ENCODE measurements at places on chromosomes 7 and 10.

DNA sequence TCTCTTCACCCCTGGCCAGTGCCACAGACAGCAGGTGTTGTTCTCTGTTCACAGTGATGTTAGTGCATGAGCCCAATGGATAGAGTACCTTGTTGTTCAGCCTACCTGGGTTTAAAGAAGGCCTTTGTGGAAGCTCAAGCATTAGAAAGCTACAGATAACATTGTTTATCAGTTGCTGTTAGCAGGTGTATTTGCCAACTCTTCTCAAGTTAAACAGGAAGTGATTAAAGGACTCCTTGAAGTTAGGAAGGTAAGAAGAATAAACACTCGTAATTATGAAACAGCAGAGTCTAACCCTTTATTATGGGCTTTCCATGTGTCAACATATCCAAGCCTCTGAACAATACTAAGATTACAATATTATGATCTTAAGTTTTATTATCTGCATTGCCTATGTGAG, 25.9 kb downstream of the RGR start:
- no peak for DNase-seq

- no peak for DNase-seq
Measured at GRCh38 chr7:134832367-134832766, 52.9 kb downstream of the CALD1 start.

DNA sequence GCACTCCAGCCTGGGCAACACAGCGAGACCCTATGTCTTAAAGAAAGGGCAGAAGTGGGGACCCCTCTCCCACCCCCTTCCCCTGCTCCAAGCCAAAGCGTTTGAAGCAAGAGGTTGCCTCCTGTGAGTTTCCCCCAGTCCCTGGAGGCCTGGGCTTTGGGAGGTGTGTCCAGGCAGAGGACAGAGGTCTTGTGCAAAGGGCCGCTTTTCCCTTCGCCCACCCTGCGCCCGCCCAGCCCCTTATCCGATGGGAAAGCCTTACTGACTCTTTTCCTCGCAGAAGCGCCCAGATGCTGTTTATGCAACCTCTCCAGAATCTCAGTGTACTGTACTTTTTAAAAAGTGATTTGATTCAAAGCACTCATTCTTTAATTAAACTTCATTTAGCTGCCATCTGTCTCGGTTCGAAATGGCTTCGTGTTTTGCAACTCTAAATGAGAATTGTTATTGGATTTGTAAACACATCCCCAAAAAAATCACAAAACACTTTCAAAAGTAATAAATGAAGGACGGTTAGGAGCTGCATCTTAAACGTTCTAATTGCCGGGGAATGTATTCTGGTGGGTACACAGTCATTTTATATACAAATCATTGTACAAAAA, 50.5 kb upstream of the GTF2I start:
- no peak for DNase-seq

GRCh38 chr10:124231168-124232155, 138.1 kb upstream of the CHST15 start:
- no peak for DNase-seq

- no peak for DNase-seq
Measured at GRCh38 chr10:122034149-122034756, 45.3 kb downstream of the TACC2 start.

DNA sequence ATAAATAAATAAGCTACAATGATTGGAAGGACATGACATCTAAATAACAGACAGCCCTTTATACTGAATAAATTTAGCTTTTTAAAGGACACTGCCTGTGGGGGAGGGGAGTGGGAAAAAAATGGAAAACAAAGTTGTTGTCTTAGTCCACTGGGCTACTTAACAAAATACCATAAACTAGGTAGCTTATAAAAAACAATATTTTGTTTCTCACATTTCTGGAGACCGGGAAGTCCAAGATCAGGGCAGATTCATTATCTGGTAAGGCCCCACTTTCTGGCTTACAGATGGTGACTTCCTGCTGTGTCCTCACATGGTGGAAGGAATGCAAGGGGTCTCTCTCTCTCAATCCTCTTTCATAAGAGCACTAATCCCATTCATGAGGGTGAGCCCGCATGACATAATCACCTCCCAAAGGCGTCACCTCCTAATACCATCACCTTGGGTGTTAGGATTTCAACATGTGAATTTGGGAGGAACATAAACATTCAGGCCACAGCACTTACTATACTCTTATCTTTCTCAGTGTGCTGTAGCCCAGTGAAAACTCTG, 43.0 kb downstream of the DNAJC12 start:
- no peak for DNase-seq

- no peak for DNase-seq
Measured at GRCh38 chr10:103382769-103383168, 13.5 kb downstream of the ATP5MK start.

- no peak for DNase-seq
Measured at GRCh38 chr10:80279146-80279545, 10.3 kb downstream of the MAT1A start.

GRCh38 chr10:133302230-133302629, 6.4 kb downstream of the TUBGCP2 start:
- no peak for DNase-seq

- DNase-seq, result no peak
Measured at GRCh38 chr7:21966271-21966670, 20.6 kb upstream of the CDCA7L start.

- no peak for DNase-seq
Measured at GRCh38 chr7:1818575-1819258, 148.6 kb downstream of the ELFN1 start.

GRCh38 chr7:44104860-44105771, 971 bp downstream of the AEBP1 start:
- no peak for DNase-seq

DNA sequence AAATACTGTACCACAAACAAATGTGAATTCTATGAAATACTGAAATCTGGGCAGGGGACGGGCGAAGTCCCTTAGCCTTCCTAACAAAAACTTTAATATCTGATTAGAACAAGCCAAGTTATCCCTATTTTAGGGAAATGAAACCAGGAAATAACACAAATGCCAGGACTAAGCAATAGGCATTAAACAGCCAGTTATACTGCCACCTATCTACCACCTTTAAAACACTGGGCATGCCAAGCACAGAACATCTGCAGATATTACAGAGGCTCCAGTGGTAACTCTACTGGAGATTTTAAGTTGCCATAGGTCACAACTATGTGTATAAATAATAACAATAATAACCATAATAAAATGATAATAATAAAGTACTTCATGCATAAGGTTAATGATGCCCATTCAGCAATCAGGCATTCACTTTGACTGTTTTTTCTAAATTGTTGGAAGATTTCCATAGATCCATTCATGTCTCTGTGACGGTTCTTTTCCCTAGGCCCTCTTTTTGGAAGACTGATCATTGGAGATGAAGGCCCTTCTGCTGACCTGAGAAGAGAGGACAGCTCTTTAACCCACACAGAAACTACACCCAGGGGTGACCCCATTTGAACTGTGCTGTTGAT, 195.7 kb downstream of the CACNA2D1 start:
- DNase-seq, result no peak

DNA sequence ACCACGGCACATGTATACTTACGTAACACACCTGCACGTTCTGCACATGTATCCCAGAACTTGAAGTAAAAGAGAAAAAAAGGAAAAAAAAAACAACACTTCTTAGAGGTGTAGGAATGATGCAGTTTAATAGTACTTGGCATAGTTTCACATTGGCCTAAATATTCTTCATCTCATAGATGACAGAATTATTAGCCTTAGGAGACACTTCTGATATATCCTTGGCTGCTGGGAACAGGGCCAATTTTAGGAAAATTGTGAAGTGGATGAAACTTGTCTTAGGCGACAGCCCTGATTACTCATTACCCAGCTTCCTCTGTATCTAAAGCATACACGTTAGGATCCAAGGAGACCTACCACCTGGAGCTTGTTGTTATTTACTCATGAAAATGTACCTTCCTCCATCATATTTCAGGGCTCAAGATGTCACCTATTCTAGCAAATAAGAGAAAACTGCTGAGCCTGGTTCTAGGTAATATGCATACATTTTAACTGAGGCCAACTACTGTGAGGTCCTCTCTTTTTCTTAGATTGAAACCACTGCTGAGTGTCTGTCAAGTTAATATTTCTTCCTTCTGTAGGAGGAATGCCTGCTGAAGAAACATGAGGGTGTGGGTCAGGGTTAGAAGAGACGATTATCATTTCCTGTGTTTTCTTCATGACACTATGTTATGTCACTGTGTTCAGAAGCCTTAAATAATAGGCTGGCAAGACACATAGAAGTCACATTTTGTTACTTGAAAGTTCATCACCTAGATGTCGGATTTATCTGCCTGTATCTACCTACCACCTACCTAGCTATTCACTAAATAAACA, 44.3 kb downstream of the CPED1 start:
- DNase-seq, result no peak

GRCh38 chr10:7157091-7157490, 253.7 kb downstream of the SFMBT2 start:
- no peak for DNase-seq

- no peak for DNase-seq
Measured at GRCh38 chr10:101867931-101868330, 24.3 kb upstream of the KCNIP2 start.

DNA sequence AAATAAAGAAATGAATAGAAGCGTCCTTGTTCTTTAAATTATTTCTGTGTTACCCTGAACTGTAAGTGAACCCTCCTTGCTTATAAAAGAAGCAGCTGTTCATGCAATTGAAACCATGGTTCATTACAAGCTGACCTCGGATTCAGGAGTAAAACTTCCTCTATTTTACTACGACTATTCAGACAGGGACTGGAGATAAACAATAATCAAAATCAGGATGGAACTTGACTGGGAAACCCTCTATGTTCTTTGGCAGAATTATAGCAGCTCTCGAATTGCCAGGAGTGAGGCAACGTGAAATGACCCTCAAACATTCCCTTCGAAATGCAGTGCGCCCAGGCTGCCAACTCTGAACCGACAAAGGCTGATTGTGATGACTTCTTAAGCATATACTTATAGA, 172.1 kb downstream of the CYP26A1 start:
- no peak for DNase-seq

DNA sequence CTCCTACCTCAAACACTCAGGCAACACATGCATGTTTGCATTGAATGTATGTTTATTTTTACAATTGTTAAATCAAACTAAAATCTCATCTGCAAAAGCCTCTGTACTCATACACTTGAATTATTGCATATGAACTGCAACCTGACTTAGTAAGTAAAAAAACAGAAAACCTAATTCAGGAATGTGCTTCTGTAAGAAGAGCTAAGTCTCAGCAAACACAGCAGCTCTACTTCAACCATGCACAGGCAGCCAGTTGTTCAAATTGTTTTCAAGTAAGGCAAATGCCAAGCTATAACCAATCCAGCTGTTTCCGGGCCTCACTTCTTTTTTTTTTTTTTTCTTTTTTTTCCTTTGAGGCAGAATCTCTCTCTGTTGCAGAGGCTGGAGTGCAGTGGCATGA, 93.5 kb upstream of the MALRD1 start:
- DNase-seq, result no peak

GRCh38 chr10:82980321-82980720, 1105.3 kb downstream of the NRG3 start:
- no peak for DNase-seq

DNA sequence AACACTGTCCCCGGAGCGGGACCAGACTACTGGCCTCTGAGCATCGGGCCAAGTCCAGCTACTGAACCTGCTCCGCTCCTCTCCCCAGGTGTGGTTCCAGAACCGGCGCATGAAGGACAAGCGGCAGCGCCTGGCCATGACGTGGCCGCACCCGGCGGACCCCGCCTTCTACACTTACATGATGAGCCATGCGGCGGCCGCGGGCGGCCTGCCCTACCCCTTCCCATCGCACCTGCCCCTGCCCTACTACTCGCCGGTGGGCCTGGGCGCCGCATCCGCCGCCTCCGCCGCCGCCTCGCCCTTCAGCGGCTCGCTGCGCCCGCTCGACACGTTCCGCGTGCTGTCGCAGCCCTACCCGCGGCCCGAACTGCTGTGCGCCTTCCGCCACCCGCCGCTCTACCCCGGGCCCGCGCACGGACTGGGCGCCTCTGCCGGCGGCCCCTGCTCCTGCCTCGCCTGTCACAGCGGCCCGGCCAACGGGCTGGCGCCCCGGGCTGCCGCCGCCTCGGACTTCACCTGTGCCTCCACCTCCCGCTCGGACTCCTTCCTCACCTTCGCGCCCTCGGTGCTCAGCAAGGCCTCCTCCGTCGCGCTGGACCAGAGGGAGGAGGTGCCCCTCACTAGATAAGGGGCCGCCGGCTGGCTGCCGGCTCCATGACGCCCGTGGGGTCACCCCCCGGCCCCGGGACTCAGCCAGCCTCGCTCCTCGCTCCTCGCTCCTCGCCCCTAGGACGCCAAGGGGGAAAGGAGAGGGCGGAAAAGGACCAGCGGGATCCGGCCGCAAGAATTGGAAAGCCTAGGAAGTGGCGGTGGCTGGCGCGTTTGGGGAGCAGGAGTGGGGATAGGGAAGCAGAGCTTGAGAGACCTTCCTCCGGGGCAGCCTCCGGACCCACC, 3.4 kb downstream of the EVX1 start:
- DNase-seq, result no peak

DNA sequence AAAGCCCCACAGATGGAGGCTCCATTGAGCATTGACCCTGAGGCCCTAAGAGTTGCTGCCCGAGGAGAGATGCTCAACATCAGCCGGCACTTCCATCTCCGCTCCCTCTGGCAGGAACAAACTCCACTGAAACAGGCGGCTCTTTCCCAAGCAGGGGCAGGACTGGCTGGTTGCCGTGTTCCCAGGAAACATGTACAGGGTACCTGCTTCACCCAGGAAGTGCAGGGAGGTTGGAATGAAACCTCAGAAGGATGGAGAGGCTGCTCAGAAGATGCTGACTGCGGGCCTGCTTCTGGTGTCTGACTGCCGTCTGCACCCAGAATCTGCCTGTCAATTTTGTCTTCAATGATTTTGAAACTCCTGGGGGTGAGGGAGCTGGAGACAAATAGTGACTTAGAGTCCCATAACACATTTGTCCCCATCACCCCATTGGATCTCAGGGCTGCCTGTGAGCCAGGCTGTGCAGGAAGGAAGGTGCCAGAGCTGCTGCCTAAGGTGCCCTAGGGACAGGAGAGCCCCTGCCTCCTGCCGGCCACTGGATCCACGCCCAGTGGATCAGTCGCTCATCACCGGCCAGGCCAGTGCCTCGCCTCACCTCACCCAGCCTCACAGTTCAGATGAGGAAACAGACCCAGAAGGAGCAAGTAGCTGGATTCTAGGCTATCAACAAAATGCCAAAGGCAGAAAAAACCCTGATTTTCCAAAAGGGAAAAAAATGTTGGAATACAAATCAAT, 237.3 kb downstream of the PTPRN2 start:
- no peak for DNase-seq

DNA sequence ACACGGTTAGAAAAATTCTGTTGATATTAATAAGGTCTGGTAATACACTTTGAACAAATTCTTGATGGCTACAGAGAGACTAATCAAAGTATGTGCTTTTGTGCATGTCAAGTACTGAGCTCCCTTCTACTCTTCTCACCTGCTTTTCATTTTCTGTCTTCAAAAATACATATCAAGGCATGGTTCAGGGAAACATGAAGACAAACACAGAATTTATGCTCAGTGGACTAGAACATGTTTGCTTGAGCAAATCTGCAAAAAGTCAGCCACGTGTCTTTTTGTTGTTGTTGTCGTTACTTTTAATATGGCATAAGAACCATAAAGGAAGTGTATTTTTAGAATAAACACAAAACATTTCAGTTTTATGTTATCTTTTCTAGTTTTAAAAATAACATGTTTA, 21.9 kb downstream of the CDK13 start:
- DNase-seq, result no peak
